Small intestine (tissue), 16 donors: ENCODE measurements at places on chromosomes 1 and 21.
A peak's percentile ranks its signal among the peaks of the same experiment; 100 is the strongest.

- no peak for DNase-seq
Measured at GRCh38 chr1:214475331-214475730, 76.1 kb downstream of the PTPN14 start.

DNA sequence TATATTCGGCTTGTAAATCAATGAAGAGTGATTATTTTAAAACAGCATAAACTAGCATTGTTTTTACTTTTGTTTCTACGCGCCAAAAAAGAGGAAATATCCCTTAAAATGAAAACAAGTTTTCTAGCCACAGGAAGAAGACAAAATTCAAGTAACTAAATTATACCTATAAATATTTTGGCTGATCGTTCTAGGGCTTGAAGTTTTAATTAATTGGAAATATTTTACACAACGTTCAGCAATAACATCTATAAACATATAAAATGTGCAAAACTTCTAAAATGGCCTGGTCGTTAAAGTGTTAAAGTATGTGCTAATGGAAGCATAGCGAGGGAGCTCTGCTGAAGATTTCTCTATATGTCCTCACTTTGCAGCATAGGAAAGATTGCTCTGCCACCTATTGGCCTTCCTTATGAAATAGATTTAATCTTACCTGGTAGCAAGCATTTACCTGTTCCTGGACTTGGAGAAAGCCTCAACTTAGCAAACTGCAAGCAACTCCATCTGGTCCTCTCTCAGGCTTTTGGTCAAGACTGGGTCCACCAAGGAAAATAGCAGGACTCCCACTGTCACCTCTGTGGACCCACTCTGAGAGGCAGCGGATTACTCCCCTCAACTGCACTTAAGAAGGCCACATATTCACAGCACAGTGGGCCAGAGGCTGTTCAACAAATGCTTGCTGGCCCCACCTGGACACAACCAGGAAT is 351.3 kb upstream of the RUNX1 start:
- peak; percentile 82 for DNase-seq

GRCh38 chr1:31860581-31860980 is 44.8 kb upstream of the SPOCD1 start:
- DNase-seq: no peak

DNA sequence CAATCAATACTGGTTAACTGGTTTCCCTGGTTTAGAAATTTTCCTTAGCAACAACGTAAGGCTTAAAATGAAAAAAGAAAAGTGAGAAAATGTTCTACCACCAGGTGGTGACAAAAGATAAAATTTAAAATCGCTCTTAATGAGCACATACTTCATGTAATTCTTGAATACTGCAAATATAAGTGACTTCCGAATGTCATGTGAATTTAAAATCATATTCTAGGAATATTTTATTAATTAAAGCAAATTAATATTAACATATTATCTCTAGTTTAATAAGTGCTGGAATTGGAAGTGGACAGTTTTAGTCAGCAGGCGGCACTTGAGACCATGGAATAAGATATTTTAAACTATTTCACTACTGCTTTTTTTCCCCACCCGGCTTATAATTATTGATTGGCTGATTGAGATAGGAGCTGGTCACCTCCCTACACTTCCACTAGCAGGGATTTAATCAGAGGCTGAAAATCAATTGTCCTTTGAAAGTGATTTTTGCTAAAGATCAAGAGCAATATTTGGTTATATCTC is 5.0 kb upstream of the ADAMTS1 start:
- DNase-seq: peak; percentile 33

DNA sequence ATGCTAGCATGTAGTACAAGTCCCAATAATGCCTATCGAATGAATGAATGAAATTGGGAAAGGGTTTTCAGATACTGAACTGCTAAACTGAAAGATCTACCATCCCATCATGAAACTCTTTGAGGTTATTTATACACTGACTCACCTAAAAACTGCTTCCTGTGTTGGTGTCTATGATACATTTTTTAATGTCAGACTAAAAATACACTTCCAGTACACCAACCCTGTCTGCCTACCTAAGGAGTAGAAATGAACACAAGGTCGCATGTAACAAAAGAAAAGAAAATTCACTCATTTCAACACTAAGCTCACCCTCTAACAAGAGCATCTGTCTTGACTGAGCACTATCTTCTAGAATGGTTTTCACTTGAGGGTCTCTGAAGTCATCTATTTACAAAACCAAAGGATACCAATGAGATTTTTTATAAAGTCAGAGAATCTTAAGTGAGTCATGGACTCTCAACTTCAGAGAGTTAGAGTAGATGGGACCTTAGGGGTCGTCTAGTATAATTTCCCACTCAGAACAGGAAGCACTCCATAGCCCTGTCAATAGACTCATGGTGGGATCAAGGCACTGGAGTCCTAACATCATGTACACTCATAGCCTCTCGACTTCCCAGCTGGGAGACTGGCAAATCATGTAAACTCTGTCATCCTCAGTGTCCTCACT is 53.4 kb downstream of the WLS start:
- no peak for DNase-seq

DNA sequence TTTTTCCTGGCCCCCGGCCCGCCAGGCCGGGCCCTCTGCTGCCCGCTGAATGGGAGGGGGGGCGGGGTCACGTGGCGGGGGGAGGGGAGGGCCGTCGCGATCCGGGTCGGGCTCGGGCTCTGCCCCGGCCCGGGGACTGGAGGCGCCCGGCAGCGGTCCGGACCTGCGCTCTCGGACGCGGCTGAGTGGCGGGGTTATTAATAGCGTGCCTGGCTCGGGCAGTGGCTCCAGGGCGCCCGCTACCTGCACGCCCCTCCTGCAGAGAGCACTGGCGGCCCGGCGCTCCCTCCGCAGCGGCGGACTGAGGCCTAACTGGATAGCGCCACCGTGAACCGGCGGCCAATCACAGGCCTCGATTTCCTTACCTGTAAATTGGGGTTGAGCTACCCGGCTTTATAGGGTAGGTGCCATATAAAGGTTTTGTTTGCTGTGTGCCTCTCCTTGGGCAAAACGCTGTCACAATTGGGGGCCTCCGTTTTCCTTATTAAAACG is 28.1 kb downstream of the AHDC1 start:
- peak; percentile 69 for DNase-seq

GRCh38 chr1:228544021-228544850 is 57.1 kb downstream of the RNF187 start:
- DNase-seq: no peak

GRCh38 chr1:230120921-230121381 is 53.9 kb downstream of the GALNT2 start:
- DNase-seq: peak; percentile 41

- no peak for DNase-seq
Measured at GRCh38 chr1:107949467-107950253, 15.3 kb downstream of the VAV3 start.

- DNase-seq: no peak
Measured at GRCh38 chr1:150832597-150832996, 24.5 kb upstream of the CTSK start.

DNA sequence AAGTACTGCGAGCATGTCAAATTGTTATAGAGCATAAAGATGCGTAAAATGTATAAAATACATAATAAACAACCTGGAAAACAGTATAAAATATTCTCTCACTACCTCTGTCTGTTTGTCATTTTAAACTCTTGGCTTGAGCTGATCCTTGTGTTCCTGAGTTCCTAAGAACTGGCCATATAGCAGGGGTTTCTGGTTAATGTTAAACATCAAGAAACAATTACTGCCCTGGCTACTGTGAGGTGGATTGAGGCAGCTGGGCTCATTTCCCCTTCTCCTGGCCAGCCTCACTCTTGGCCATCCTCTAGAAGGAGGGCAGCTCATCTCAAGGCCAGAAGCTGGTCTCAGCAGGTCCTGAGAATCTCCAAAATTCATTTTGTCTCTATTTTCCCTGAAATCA is 297.3 kb upstream of the USP24 start:
- DNase-seq: no peak

- no peak for DNase-seq
Measured at GRCh38 chr1:7644961-7645750, 125.9 kb upstream of the VAMP3 start.
